ENCODE measurements at places on chromosomes 13 and 19. TPM values are rescaled to one million over a fixed set of nuclear protein-coding genes. Genes with fewer than 3 reads are reported as not detected.
A peak's percentile ranks its signal among the peaks of the same experiment; 100 is the strongest.

GRCh38 chr13:20001366-20002190, 43.1 kb downstream of the ZMYM2 start:
- DNase-seq, result no peak

GRCh38 chr13:51625555-51626345, 41.5 kb downstream of the WDFY2 start:
- DNase-seq, result no peak

GRCh38 chr13:114264886-114265611, 16.4 kb upstream of the UPF3A start:
- DNase-seq, result no peak

GRCh38 chr19:21848706-21849105, 12.7 kb upstream of the ZNF43 start:
- DNase-seq, result peak; percentile 61

DNA sequence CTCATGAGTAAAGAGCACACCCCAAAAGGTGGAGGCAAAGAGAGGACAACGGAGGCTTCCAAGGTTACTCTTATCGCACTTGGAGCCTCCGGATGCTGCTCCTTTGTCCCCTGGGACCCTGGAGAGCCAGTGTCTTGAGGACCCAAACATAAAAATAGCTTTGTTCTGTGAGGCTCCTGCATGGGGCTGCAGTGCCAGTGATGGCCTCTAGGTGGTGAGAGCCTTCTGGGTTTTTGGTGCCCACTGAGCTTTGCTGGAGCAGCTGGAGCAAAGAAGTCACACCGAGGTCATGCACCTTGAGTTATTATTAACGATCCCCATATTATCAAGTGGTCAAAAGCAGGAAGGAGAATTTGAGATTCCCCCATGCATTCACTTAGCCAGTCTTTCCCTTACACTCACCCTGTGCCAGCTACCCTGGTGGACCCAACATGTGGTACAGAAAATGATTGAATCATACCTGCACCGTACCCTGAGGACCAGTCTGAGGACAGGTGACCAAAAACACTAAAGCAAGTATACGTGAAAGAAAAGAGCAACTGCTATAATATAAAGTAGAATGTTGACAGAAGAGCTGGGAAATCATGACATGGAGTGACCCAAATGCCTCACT, 41.5 kb downstream of the ZNF682 start:
- DNase-seq, result peak; percentile 9

GRCh38 chr19:20612711-20613316, 47.2 kb upstream of the ZNF737 start:
- DNase-seq, result no peak

- peak; percentile 51 for DNase-seq
Measured at GRCh38 chr13:21625366-21625765, 21.4 kb upstream of the MICU2 start.

DNA sequence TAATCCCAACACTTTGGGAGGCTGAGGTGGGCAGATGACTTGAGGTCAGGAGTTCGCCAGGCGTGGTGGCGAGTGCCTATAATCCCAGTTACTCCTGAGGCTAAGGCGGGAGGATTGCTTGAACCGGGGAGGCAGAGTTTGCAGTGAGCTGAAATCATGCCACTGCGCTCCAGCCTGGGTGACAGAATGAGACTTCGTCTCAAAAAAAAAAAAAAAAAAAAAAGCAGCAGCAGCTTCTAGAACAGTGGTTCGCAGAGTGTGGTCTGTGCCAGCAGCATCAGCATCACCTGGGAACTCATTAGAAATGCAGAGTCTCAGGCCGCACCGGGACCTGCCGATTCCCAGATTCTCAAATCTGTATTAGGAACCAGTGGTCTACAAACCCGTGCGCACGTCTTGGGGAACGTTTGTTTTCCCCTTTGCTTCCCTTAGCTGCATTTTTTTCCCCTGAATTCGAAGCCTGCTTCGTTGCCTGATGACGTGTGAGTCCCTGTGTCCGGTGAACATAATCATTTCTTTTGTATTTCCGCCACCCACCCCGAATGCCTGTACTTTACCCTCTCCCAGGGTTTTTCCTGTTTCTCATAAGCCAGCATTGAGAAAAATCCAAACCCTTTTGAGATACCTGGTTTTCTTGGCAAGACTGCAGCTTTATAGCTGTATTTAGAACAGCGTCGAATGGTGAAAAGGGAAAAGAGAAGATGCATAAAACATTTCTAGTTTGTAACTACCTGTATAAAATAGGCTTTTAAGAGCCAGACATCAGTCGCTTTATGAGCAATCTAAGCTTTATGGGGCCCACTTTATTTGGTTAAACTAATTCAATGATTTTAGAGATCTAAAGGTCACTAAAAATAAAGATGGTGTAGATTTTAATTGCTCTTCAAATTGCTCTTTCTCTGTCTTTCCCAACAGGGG, 49.8 kb downstream of the BICRA start:
- no peak for DNase-seq

DNA sequence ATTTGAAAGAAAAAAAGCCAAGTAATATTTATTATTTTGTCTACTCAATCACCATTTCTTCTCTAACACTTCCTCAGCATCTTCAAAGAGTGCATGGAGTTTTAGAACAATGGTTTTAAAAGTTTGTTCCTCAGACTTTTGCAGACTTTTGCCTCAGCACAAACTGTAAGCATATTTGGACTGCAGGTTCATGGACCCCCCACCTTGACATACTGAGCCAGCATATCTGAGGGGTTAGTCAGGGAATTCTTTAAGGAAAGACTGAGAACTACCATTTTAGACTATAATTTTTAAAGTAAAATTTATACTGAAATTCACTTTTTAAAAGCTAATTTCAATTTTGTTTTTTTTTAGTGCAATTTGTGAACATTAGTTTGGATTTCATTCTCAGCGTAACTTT, 1676.8 kb upstream of the PCDH20 start:
- DNase-seq, result no peak

- no peak for DNase-seq
Measured at GRCh38 chr13:111661052-111661451, 340.6 kb downstream of the TEX29 start.

- peak; percentile 68 for DNase-seq
Measured at GRCh38 chr19:19606021-19606420, 12.5 kb downstream of the PBX4 start.

- no peak for DNase-seq
Measured at GRCh38 chr19:16366433-16367260, 42.0 kb downstream of the KLF2 start.

- no peak for DNase-seq
Measured at GRCh38 chr13:26476782-26477142, 80.7 kb upstream of the WASF3 start.

- DNase-seq, result no peak
Measured at GRCh38 chr19:28949535-28949934, 263.4 kb downstream of the UQCRFS1 start.

DNA sequence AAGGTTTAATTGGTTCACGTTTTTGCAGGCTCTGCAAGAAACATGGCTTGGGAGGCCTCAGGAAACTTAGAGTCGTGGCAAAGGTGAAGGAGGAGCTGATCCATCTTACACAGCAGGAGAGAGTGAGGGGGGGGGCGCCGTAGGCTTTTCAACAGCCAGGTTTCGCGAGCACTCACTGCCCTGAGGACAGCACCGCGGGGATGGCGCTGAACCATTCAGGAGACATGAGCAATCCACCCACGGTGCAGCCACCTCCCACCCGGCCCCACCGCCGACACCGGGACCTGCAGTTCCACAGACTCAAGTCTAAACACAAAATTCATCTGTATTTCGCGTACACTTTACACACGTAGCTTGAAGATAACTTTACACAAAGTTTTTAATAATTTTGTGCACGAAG, 73.6 kb downstream of the KDM4B start:
- no peak for DNase-seq

GRCh38 chr13:20291037-20291436, 58.9 kb upstream of the GJB6 start:
- no peak for DNase-seq

DNA sequence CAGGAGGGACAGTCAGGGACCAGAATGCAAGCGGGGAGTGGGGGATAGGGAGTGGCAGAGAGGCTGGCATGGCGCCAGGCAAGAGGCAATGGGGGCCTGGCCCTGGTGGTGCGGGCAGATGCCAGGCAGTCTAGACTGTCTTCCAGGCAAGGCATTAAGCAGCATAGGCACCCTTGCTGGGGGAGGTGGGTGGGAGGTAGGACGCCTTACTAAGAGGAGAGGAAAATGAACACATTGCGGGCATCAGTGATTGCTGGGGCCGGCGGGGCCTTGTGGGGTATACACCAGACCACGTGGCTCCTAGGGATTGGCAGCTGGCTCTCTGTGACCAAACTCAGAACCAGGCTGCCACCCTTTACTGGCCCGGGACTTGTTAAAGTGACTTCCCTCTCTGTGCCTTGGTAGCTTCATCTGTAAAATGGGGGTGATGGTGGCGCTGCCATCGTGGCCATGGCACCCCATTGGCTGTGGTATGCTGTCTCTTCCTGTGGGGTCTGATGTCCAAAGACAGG, 46.0 kb downstream of the DNM2 start:
- DNase-seq, result no peak

DNA sequence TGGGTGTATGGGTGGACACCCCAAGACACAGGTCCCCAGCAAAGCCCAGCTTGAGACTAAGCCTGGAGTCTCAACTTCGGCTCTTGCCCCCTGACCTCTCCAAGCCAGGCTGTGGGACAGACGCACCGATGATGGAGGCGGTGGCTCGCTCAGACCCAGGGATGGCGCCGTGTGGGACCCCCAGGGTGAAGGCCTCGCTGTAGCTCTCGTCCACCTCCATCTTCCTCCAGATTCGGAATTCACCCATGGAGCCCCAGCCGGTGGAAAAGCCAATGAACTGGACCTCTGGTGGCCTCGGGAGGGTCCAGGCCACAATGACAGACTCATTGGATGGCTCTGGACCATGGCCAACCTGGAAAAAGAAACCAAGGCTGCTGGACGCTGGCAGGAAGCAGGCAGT, 39.1 kb downstream of the F2RL3 start:
- DNase-seq, result no peak

DNA sequence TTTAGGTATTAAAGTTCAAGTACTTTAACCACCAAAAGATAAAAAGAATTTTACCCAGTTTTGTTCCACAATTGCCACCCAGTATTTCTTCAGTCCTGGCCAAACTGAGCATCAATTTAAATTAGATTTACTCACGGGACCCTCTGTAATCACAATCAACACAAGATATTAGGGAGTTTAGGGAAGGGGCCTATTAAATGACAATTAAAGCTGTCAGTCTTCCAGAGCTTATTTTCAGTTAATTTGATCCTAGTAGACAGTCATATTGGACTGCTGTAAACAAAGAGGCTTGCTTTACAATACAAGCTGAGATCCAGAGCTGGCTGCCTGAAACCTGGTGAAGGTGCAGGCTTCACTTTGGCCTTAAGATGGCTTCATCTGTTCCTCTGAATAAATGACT, 321.2 kb upstream of the NBEA start:
- no peak for DNase-seq

DNA sequence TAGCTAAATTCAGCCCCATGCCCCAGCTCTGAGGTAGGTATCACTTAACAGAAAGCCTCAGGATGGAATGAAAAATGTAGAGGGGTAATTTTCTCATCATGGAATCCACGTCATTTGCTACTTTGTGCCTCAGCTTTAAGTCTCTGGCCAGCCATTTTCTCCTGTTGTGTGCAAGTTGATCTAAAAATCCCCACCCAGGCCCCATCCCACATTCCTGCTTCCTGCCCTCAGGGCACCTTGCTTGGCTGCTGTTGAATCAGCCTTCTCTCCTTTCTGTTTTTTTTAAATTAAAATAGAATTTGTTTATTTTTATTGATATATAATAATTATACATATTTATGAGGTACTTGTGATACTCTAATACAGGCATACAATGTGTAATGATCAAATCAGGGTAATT, 179.9 kb upstream of the TSHZ3 start:
- DNase-seq, result peak; percentile 46

GRCh38 chr19:13039211-13039789, 44.0 kb downstream of the NFIX start:
- DNase-seq, result no peak

DNA sequence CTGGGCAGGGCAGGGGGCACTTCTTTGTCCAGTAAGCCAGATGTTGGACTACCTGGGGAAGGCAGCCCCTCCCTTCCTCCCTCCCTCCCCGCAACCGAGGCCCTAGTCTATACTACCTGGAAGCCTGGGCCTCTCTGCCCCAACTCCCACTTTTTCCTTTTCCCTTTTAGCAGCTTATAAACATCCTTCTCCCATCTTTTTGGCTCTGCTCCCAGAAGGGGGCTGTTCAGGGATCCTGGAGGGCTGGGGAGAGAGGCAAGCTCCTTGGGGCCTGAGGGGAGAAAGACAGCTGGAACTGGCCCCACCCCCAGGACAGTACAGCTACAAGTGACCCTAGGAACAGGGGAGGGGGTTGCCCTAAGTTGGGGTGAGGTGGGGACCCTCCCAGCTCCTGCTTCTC, 44.9 kb downstream of the LYL1 start:
- no peak for DNase-seq

- DNase-seq, result no peak
Measured at GRCh38 chr13:44972956-44973581, 16.2 kb downstream of the NUFIP1 start.

Gene MIA
- total RNA-seq, result not detected

Gene IRGC
- total RNA-seq, result not detected

Gene ATP4A
- not detected for total RNA-seq

Gene NAPSA
- total RNA-seq, result not detected

Gene ZSCAN1
- not detected for total RNA-seq

Gene PSG6
- total RNA-seq, result not detected

Gene RASAL3
- not detected for total RNA-seq

Gene NOVA2
- not detected for total RNA-seq

Gene ANGPTL8
- total RNA-seq, result not detected

Gene KCNN4
- 6.0 TPM for total RNA-seq

Gene C19orf38
- total RNA-seq, result not detected

Gene NKG7
- not detected for total RNA-seq

Gene SHISA7
- total RNA-seq, result not detected

Gene RUBCNL
- not detected for total RNA-seq

Gene ZNF530
- total RNA-seq, result 7.5 TPM

Gene SSC5D
- total RNA-seq, result 1.4 TPM

All from Daoy (cell line).